Myocyte (in vitro differentiated cells): ENCODE measurements at places on chromosomes 4 and X.

GRCh38 chr4:166197166-166197565 is 324.1 kb downstream of the TLL1 start:
- no peak for DNase-seq

GRCh38 chrX:15599461-15599860 is 1.3 kb downstream of the ACE2 start:
- no peak for DNase-seq

DNA sequence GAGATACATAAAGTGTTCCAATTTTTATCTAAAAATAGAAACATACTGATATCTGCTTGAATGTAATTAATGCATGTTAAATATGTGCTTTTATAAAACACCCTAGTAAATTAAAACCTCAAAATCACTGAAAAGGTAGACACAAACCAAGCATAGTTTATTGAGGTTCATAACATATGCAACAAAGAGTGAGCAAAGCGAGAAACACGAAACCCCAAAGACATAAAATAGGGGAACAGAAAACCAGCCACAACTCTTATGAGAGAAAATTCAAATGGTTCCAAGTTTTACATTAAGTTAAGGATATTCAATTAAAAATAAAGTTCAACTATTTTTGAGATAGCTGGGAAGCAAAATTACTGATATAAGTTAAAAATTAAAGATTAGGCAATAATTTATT is 336.4 kb upstream of the AGA start:
- DNase-seq, result no peak

DNA sequence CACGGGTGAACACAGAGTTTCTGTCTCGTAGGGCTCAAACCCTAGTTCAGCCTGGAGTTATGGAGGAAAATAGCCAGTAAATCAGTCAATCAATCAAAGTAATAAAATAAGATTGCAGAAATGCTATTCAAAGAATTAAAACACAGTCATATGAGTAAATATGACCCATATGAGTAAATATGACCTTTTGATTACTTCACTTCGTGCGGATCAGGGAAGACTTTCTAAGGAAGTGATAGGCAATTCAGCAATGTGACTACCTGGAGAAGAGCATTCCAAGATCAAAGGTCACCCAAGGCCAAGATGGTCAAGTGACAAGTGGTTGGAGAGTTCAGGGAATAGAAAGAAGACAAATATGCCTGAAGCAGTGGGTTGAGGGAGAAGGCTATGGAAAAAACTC is 722.6 kb downstream of the ADGRL3 start:
- DNase-seq, result no peak

- no peak for DNase-seq
Observed at GRCh38 chr4:159178151-159178546, 75.3 kb downstream of the RAPGEF2 start.

DNA sequence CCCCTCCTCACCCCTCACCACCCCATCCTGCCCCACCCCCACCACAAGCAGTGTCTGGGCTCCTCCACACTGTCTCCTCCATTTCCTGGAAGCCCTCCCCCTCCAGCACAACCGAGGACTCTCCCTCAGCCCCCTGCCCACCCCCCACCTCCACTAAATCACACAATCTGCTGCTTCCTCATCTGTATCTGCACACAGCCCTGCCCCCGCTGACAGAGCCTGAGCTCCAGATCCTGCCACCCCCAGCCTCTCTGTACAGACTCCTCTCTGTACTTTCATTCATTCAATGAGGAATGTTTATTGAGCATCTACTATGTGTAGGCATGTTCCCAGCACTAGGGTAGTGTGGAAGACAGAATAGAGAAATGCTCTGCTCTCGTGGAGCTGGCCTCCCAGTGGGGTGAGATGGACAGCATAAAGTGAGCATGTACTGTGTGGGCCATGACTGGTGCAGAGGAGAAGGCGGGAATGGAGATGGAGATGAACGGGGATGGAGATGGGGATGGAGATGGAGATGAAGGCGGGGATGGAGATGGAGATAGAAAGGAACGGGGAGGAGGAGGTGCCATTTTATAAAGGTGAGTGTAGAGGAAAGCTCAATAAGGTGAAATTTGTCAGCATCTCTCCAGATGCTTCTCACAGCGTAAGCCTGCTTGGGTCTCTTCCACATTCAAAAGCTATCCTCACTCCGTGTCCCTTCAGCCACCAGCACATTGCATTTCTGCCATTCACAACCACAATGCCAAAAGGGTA is 2.5 kb upstream of the PPP2R2C start:
- DNase-seq, result no peak

DNA sequence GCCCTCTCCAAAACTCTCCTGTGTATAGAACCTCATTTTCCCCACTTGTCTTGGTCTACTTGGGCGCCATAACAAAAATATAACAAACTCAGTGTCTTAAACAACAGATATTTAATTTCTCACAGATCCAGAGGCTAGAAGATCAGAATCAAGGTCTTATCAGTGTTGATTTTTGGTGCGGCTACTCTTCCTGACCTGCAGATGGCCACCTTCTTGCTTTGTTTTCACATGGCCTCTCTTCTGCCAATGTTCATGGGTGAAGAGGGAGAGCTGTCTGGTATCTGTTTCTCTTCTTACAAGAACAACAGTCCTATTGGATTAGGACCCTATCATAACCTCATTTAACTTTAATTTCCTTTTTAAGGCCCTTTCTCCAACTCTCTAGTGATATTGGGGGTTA is 177.3 kb downstream of the PABPC4L start:
- peak; percentile 9 for DNase-seq

- no peak for DNase-seq
Observed at GRCh38 chrX:16848541-16848940, 21.6 kb downstream of the RBBP7 start.

GRCh38 chr4:41542526-41543275 is 4.7 kb downstream of the LIMCH1 start:
- no peak for DNase-seq

GRCh38 chr4:52545099-52546069 is 113.7 kb downstream of the USP46 start:
- peak; percentile 79 for DNase-seq

DNA sequence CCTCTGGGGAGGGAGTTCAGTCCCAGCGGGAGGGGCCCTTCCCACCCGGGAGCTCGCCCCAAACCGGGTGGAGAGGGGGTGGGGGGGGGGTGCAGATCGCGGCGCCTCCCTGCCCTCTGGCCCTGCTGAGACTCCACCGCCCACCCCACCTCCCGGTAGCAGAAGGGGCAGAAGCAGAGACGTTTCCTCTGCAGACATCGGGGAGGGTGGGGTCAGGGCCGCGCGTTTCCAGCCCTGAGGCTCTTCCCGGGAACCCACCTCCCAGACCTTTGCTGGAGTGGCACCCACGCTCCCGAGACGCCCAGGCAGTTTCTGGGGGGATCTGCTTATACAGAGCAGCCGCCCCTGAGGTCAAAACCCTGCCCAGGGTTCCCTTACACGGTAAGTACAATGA is 30.2 kb downstream of the CPLX1 start:
- no peak for DNase-seq

DNA sequence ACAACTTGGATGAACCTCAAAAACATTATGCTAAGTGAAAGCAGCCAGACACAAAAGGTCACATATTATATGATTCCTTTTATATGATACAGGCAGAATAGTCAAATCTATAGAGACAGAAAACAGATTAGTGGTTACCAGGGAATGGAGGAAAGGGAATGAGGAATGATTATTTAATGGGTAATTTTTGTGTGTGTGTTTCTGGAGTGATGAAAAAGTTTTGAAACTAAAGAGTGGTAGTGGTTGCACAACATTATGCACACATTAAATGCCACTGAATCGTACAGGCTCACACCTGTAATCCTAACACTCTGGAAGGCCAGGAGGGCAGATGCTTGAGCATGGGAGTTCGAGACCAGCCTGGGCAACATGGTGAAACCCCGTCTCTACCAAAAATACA is 19.6 kb upstream of the SOD3 start:
- DNase-seq, result no peak

DNA sequence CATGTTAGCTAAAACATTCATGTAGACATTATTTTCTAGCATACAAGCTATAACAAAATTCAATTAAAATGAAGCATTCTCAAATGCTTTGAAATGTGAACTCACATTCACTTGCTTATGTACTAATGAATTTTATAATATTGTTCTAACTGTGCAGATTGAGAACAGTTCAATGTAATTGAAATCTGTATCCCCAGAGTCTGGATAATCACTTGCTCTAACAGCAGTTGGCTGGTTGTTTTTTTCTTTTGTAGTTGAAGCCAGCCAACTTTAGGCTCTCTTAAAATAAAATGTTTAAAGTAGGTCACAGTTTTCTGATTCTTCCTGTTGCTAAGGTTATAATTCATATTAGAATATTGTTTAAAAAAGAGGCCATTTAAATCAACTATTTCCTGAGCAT is 438.9 kb downstream of the NAF1 start:
- DNase-seq, result no peak

DNA sequence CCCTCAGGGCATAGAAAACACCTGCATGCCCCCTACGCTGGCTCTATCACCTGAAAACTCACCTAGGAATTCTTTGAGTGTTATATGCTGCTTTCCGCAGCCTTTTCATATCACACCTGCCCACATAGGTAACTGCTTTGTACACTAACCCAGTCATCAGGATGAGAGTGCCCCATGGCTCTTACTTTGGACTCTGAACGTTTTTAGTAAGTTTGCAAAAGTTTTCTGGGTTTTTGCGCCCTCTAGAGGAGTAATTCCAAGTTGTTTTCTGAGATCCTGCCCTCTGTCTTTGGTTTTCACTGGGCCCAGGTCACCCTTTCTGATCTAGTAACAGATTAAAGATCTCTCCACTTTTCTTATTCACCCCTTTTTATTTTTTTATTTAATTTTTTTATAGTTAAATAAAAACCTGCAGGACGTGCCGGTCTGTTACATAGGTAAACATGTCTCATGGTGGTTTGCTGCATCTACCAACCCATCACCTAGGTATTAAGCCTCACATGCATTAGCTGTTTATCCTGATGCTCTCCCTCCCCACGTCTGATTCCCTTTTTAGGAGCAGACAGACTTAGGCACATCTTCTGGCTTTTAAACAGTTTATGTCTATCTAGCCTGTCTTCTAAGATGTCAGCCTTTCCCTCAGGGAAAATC is 139.2 kb downstream of the NWD2 start:
- DNase-seq, result peak; percentile 13

- no peak for DNase-seq
Observed at GRCh38 chr4:152634110-152634760, 45.6 kb downstream of the TMEM154 start.

DNA sequence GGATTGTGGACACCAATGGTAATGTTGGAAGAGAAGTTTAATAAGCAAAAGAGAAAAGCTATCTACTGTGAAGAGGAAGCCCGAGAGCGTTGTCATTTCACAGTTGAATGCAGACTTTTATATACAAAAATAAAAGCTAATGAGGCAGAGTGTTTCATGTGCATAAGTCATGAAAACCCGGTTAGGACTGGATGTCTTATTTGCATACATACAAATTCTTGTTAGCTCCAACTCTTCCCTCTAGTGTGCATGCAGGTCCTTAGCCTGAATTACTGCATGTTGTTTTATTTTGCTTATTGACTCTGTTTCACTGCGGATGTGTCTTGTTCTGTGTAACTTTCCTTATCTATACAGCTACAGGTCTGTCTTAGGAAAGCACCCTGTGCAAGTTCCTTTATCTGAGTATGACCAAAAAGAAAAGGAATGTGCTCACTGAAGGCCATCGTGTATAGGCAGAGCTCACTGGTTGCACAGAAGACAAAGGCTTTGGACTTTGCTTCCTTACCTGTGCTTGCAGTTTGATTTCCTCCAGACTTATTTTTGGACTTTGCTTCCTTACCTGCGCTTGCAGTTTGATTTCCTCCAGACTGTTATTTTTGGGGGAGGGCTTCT is 25.1 kb upstream of the UGT2B11 start:
- no peak for DNase-seq

GRCh38 chrX:118115953-118116712 is 477 bp downstream of the KLHL13 start:
- no peak for DNase-seq

DNA sequence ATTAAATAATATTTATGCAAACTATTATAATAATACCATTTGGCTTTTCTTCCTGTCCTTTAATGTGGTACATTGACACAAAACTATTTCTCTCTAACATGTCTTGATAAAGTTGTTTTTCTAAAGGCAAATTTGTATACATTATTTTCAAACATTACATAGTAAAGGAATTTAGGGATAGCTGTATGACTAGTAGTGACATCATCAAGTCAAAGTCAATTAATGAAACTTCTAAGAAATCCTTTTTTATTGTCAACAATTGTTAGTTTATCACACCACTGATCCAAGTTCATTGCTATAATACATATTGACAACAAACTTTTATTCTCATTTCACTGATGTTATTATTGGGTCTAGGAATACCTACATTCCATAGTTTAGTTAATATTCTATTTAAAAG is 68.4 kb downstream of the TBCK start:
- DNase-seq, result no peak

- peak; percentile 43 for DNase-seq
Observed at GRCh38 chr4:24278693-24279092, 305.7 kb downstream of the DHX15 start.

GRCh38 chr4:40888933-40889332 is 139.2 kb downstream of the NSUN7 start:
- peak; percentile 66 for DNase-seq

DNA sequence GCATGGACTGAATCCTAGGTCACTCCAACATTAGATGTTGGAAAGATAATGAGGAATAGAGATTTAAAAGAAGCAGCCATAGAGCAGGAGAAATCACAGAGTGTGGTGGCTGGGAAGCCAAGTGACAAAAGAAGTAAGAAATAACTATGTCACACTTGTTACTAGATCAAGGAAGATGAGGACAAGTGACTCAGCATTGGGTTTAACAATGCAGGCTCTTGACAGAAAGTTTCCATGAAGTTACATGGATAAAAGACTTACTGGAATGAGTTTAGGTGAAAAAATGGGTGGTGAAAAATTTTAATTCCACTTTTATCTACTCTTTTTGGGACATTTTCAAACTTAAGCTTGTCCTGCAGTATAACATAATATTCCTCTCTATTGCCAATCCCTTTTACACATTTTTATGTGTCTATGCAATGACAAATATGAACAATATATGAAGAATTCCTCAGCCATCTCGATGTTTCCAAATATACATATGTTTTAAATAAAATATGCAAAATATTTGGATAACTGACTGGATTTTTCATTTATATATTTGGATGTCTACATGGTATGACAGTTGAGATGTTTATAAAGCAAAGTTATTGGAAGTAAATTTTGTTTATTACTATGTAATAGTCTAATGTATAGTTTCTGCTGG is 462.6 kb downstream of the IL15 start:
- DNase-seq, result peak; percentile 10

- DNase-seq, result peak; percentile 1
Observed at GRCh38 chrX:83759872-83760271, 101.1 kb upstream of the CYLC1 start.

DNA sequence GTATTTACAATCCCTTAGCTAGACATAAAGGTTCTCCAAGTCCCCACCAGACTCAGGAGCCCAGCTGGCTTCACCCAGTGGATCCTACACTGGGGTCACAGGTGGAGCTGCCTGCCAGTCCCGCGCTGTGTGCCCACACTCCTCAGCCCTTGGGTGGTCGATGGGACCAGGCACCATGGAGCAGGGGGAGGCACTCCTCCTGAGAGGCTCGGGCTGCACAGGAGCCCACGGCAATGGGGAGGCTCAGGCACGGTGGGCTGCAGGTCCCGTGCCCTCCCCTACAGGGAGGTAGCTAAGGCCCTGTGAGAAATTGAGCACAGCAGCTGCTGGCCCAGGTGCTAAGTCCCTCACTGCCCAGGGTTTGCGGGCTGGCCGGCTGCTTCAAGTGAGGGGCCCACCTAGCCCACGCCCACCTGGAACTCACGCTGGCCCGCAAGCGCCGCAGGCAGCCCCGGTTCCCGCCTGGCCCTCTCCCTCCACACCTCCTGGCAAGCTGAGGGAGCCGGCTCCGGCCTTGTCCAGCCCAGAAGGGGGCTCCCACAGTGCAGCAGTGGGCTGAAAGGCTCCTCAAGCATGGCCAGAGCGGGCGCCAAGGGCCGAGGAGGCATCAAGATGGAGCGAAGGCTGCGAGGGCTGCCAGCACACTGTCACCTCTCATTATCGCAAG is 113.9 kb downstream of the PRDM5 start:
- no peak for DNase-seq
